ENCODE measurements at places on chromosomes 3 and 15.

GRCh38 chr3:151538456-151539393, 77.9 kb upstream of the IGSF10 start:
- DNase-seq, result peak; percentile 64

DNA sequence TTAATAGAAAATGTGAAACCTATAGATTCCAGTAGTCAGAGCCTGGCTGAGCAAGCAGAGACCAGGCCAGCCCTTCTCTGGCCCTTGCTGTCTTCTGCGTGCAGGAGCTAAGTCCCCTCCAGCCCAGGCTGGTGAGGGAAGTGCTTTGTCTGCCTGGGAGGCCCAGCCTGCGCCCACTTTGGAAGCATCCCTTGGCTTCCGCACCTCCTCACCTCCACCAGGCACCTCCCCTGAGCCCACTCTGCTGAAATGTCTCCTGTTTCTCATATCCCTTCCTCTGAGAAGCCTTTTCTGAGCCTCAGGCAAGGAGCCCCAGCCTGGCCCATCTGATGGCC, 45.3 kb downstream of the ALDH1L1 start:
- DNase-seq, result no peak

GRCh38 chr3:38843898-38844297, 27.9 kb upstream of the SCN10A start:
- DNase-seq, result no peak

DNA sequence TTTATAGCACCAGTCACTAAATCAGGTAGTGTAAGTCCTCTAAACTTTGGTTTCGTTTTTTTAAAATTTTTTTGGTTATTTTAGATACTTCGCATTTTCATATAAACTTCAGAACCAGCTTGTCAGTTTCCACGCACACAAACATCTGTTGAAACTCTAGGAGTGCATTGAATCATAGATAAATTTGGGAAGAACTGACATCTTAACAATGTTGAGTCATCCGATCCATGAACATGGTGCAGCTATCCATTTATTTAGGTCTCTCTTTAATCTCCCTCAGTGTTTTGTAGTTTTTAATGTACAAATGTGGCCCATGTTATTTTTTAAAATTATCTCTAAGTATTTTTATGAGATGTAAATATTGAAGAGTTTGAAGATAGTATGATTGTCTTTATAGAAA, 17.7 kb downstream of the TICRR start:
- DNase-seq, result no peak

DNA sequence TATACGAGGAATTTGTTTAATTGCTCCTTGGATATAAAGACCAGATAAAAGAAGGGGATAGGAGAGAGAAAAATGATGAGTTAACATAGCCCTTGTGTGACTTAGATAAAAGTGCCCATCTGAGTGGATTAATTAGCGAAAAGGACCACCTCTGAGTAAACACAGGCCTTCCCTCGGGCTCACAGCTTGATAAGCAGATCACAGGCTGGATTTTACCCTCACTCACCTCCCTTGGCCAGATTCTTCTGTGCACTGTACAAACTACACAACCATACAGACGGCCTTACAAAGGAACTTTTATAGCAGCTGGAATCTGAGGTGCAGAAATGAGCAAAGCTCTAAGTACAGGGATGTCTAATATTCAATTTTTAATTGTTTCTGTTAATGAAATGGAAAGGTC, 112.4 kb upstream of the STT3B start:
- DNase-seq, result no peak

GRCh38 chr3:42492508-42493080, 9.8 kb upstream of the VIPR1 start:
- no peak for DNase-seq
